ENCODE measurements at places on chromosomes 2 and 18.

- no peak for DNase-seq
Measured at GRCh38 chr18:13451661-13452387, 233.3 kb downstream of the LDLRAD4 start.

DNA sequence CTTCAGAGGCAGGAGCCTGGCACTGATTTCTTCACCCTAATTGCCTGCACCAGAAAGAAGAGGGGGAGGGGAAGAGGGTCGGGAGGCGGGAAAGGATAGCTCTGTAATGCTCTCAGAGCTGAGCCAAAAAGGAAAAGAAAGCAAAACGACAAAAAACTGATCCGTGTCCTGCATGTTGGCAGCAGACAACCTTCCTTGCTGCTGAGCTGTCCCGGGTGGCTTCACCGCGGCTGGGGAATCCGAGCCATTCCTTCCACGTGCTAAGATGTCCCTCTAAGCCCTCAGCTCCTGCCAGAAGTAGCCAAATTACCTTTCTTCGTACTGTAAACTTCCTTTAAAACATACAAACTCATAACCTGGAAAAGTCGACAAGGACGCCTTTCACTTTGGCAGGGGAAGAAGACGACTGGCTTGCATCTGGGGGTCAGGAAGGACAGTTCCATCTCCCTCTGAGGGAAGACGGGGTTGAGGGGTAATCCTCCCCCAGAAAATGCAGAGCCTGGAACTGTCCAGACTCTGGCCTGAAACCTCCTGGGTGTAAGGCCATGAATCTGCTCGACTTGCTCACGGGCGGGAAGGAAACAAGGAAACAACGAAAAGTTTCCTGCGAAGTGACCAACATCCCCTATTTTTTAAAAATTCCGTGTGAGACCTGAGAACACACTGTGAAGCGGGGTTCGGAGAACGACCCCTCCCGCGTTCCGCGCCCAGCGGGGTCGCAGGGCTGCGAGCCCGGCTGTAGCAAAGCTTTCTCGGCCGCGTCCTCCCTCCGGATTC, 7.7 kb downstream of the OTX1 start:
- DNase-seq = no peak

- no peak for DNase-seq
Measured at GRCh38 chr2:137842952-137843351, 121.3 kb upstream of the HNMT start.

- no peak for DNase-seq
Measured at GRCh38 chr2:237485844-237486243, 1.2 kb upstream of the MLPH start.

DNA sequence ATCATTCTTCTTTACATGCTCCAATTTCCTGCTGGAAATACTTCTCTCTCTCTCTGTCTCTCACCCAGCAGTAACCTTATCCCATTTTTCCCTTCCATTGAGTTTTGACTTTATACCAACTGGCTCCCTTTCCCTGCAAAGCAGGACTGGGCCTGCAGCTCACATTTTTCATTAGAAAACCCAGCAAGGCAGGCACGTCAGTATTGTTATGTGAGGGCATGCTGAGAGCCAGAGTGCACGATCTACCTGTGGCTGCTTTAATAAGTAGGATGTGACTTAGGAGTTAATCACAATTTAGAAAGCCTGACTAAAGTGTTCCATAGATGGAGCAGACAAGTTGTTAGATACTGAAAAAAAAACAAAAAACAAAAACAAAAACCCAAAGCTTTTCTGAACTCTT, 5.2 kb upstream of the NDUFV2 start:
- DNase-seq = no peak

DNA sequence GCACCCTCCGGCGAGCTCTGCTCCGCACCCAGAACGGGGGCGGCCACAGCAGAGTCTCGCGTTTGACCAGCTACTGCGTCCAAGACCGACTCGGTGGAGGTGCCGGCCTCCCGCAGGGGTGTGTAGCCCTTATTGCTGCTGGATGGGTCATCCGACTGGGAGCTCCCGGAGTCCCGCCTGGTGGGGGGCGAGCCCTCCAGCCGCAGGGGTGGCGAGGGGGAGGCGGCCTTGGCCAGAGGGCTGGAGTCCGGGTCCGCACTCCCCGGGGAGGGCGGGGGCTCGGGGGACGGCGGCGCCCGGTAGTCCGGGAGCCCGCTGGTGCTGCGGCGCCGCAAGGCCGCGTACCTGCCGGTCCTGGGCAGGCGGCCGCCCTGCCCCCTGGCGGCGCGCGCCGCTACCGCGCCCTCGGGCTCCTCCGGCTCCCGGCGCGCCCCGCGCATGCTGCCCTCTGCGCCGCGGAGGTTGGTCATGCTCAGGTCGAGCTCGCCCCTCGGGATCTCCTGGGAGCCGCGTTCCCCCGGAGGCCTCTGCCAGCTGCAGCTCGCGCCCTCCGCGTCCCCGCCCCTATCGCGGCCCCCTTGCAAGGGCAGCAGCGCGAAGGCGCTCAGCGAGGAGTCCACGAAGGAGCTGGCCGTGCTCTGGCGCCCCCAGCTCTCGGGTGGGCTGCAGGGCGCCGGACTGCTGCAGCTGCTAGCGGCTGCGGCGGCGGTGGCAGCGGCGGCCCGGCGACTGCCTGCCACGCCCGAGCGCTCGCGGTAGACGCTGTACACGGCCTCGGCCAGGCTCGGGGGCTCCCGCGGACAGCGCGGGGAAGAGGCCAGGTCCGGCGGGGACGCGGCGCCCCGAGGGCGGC, 4.8 kb downstream of the TMEM200C start:
- peak; percentile 59 for DNase-seq

DNA sequence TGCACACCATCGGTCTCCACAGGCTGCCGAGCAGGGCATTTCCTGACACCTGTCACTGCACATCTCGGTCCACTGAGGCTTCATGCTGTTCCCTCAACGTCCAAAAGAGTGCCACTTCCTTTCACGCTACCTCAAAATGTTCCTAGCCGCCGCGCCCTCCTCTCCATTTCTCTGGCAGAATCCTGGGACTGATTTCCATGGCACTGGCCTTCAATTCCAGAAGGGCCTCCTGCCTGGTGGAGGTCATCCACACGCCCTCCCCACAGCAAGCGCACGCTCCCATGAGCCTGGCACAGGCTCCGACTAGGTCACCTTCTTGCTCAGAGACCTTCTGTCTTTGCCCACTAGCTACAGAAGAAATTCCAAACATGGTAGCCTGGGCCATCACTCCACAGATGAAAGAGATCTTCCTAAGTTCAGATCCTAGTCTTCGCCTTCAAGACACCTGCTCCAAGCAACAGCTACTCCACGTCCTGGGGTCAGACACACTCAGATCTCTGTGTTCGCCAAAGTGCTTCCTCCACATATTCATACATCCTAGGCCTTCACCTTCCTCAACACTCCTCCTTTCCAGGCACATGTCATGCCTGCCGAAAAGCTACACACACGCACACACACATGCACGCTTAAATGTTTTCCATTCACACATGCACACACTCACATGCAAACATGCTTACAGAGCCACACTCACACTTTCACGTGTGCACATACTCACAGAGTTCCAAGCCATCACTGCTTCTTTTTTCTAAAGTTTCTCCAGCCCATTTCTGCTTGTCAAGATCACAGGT, 94.0 kb downstream of the PXDN start:
- no peak for DNase-seq
